ENCODE measurements at places on chromosomes 5 and 9.
A peak's percentile ranks its signal among the peaks of the same experiment; 100 is the strongest.

DNA sequence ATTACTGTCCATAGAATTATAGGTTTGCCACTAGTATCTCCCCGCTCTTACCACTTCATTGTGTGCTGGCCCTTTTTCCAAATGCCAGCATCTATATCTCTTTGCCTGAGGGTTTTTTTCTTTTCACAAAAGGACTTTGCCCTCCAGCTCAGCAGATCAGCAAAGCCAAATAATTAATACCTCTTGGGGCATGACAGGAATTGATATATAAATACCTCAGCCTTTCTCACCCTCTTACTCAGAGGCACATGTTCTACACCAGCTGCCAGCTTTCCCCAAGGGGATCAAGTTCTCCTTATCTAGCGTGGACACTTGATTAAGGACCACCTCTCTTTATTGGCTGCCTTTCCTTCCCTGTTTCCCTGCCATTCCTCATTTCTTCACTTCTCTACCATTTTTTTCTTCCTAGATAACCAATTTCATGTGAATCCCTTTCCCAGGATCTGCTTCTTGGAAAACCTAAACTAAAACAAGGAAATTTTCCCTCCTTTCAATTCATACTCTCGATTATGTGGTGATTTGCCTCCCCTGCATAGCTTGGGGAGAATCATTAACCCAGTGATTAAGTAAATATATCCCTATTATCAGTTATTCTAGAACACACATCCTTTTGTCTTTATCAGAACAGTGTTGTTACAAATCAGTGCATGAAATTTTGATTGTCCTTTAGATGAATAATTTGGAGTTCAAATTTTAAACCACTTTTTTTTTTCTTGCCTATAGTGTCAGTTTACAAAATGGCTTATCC is 6.9 kb upstream of the NUDT12 start:
- DNase-seq, result no peak

GRCh38 chr9:127758843-127759242 is 19.6 kb downstream of the SH2D3C start:
- no peak for DNase-seq

DNA sequence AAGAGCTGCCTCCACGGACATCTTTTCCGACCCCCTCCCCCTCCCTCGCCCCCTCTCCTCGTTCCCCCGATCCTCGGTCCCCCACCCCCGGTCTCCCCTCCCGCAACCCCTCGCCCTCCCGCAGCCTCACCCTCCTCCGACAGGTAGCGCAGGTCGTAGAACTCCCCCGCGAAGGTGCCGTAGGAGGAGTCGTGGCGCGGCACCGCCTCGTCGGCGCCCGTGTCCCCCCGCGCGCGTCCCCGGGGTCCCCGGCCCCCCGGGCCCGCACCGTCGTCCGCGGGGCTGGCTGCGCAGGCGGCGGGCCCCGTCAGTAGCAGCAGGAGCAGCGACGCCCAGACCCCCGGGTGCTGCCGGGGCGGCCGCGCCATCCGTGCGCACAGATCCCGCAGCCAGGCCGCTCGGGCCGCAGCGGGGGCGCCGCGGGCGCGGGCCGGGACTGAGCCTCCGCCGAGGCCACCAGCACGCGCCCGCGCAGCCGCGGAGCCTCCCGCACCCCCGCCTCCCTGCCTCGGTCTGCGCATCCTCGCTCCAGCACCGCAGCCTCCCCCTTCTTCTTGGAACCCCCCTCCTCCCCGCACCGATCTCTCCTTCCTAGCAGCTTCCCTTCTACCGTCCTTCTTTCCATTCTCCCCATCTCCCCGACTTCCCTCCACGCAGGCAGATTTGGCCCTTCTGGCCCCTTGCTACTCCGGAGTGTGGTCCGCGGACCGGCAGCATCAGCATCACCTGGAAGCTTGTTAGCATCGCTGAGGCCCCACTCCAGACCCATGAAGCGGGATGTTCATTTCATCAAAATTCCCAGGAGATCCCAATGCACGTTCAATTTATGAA is at the start of gene FRRS1L:
TSS of gene FRRS1L (minus strand) at position 479 of the 831 bp plus-strand sequence. CDS start at position 368, 111 bp downstream.
- peak; percentile 5 for DNase-seq

DNA sequence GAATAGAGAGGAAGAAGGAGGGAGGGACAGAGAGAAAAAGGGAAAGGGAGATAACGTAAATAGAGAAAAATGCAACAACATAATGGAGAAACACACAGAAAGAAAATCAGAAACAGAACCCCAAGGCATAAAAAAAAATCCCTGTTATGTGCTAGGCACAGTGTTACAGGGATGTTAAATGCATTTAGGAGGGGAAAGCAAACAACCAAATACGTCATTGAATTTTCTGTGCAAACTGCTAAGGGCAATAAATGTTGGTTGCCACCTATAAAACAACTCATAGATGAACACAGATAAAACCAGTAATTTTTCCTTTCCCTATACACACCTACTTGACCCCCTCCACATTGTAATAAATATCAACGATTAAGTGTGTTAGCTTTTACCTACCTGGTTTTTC is 51.3 kb upstream of the ASTN2 start:
- DNase-seq, result no peak

GRCh38 chr5:142509026-142509425 is 176.9 kb downstream of the FGF1 start:
- DNase-seq, result no peak

GRCh38 chr9:90142580-90142979 is 500.0 kb downstream of the DIRAS2 start:
- peak; percentile 43 for DNase-seq

GRCh38 chr5:60738461-60738860 is 38.5 kb upstream of the DEPDC1B start:
- no peak for DNase-seq

- peak; percentile 51 for DNase-seq
These were observed 17.7 kb upstream of the RNF180 start for GRCh38 chr5:64147849-64148441.

- DNase-seq, result peak; percentile 75
These were observed 5.3 kb downstream of the SLC36A3 start for GRCh38 chr5:151298063-151298855.

GRCh38 chr9:25677301-25678146 is 720 bp downstream of the TUSC1 start:
- peak; percentile 69 for DNase-seq

DNA sequence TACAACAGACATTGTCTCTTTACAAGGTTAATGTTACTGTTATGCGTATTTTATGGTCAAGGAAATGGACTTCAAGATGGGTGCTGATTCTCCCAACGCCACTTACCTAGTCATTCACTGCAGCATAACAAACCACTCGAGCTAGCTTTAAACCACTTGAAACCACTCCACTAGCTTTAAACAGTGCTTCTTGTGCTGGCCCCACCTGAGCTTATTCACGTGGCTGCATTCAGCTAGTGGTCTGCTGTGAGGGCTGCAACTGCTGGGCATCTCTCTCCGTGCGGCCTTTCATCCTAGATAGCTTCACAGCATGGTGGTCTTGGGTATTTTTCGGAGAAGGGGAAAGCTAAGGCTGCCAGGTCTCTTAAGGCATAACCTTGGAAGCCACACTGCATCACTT is 3.5 kb upstream of the HRH2 start:
- no peak for DNase-seq

DNA sequence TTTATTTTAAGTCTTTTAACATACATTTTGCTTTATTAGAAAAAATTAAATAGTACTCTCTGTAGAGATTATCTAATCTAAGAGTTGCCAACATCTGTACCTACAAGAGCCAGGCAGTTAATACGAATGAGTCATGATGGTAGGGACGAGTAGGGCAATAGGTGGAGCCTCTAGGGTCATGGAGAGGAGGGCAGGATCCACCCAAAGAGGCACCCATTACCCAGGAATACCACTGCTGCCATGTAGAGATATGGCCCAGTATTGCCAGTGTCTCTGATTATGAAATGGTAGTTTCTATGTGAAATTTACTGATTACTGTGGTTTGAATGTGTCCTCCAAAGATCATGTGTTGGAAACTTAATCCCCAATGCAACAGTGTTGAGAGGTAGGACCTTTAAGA is 170.4 kb downstream of the PIK3R1 start:
- no peak for DNase-seq

DNA sequence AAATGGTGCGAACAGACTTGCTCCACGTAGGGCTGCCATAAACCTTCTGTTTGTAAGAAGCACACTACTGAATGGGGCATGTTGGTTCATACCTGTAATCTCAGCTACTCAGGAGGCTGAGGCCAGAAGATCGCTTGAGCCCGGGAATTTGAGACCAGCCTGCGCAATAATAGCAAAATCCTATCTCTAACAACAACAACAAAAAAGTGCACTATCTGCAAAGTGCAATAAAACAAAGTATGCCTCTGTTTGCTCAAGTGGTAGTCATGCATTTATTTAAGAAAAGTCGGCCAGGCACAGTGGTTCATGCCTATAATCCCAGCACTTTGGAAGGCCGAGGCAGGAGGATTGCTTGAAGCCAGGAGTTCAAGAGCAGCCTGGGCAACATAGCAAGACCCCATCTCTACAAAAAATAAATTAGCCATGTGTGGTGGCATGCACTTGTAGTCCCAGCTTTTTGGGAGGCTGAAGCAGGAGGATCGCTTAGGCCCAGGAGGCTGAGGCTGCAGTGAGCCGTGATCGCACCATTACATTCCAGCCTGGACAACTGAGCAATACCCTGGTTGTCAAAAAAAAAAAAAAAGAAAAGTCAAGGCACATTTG is 5.2 kb downstream of the ATPSCKMT start:
- no peak for DNase-seq

- no peak for DNase-seq
These were observed 18.1 kb downstream of the PITX1 start for GRCh38 chr5:135015942-135016341.

DNA sequence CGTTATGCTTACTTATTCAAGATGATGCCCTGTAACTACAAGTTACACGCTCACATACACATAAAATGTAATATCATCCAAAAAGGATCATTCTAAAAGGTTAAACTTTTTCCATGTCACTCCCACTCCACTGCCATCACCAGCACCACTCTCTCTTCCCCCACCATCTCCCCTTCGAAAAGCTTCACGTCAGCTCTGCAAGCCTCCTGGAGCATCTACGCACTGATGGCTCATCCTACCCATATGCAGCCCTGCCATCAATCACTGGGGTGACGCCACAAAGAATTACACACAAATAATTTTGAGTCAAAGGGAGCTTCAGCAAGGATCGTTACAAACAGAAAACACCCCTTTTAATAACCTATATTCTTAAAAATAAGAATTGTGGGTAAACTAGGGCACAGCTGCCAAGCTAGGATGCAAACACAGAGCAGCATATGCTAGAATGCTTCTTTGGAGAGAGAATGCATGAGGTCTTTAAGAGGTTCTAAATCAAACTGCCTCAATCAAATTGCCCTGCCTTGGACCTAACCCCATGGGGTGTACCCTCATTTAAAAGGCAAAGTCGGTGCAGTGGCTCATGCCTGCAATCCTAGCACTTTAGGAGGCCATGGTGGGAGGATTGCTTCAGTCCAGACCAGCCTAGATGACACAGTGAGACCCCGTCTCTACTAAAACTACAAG is 56.1 kb downstream of the SHB start:
- no peak for DNase-seq

- DNase-seq, result peak; percentile 79
These were observed 49.8 kb downstream of the NR6A1 start for GRCh38 chr9:124721109-124721906.

GRCh38 chr5:120552638-120553037 is 88.5 kb downstream of the PRR16 start:
- DNase-seq, result peak; percentile 63

DNA sequence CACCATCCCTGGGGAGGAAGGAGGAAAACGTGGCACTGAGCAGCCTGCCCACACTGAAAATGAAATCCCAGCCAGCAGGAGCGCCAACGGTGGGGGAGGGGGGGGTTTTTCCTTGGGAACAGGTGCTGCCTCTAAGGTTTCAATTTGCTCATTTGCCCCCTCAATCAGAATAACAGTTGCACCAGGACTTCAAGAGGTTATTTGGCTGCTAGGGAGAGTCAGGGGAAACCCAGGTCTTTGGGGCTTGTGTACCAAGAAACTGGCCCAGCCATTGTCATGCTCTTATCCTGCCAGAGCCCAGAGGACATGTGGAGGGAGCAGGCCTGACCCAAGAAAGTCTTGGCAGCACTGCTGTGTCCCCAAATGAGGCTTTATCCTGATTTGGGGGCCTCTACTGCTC is 66.5 kb downstream of the NDFIP1 start:
- no peak for DNase-seq

GRCh38 chr5:53749621-53750020 is 189.2 kb downstream of the NDUFS4 start:
- no peak for DNase-seq

- no peak for DNase-seq
These were observed 29.1 kb downstream of the QRFP start for GRCh38 chr9:130867556-130867955.

DNA sequence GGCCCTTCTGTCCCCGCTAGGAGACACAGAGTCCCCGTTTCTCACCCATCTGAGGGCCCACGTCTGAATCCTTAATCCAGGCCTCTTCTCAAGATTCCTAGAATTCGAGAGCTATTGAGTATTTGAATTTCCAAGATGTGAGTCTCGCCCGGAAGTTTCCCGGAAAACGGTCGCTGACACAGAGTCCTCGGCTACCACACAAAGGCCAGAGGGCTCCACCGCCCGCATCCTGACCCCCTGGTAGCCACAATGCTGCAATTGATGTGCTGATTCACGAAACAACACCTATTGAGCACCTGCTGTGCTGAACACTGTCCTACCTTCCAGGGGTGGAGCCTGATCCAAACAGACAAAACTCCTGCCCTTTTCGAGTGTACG is 670 bp upstream of the FBP1 start:
- no peak for DNase-seq

- no peak for DNase-seq
These were observed 140.2 kb downstream of the ENC1 start for GRCh38 chr5:74500110-74500917.

DNA sequence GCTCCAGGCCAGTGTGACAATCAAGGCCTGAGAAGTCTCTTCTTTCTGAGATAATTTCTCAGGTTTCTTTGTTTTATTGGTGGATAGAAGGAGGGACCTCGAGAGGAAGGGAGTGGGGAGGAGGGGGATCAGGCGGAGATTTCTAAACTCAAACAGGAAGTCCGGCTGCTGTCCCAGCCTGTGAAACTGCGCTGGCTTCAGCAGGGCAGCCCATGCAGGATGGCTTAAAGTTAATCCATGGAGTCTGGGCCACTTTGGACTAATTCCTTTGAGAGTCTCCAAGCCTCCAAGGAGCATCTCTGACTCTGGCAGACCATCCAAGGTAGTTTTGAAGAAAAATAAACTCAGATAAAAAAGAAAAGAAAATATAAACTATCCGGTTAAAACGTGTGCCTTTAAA is 378.5 kb downstream of the MLLT3 start:
- peak; percentile 12 for DNase-seq

DNA sequence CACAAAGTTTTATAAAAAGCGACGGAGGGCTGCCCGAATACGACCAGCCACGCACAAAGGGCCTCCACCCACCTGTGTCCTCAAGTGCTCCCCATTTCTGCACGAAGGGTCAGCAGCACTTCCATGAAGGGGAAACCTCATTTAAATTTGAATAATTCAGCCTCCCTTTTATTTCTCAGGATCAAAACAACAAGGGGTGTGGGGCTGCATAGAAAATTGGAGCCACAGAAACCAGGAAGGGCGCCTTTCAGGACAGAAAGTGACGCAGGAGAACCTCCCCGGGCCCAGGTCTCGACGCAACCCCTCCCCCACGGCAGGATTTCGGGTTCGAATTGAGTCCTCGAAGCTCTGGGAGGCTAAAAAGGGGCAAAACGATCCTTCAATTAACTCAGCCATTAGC is 2.1 kb downstream of the NRARP start:
- DNase-seq, result no peak

- no peak for DNase-seq
These were observed 542.0 kb upstream of the TRPC7 start for GRCh38 chr5:136907371-136907770.

- no peak for DNase-seq
These were observed 1.7 kb upstream of the NTMT1 start for GRCh38 chr9:129624168-129624759.

Measured in iris pigment epithelial cell (primary cell).